ENCODE measurements at places on chromosomes 3 and 15. TPM values are rescaled to one million over a fixed set of nuclear protein-coding genes. Genes with fewer than 3 reads are reported as not detected.

The CPLX3 gene
- not detected for total RNA-seq

DNA sequence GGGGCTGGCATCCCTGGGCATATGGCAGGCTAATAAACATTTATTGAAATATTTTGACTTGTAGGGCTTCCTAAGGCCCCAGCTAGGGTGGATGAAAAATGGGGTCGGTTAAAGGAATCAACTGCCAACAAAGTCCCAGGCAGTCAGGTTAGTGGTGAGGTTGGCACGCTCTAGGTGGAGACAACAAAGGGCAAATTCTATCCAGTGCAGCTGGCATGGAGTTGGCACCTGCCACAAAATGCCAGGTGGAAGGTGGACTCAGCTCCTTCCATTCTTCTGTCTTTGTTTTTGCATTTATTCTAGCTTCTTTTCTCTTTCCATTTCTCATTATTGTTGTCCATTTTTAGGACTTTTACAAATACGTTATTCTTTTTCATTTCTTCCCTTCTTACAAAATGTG is 31.0 kb downstream of the LCMT2 start:
- DNase-seq, result no peak

DNA sequence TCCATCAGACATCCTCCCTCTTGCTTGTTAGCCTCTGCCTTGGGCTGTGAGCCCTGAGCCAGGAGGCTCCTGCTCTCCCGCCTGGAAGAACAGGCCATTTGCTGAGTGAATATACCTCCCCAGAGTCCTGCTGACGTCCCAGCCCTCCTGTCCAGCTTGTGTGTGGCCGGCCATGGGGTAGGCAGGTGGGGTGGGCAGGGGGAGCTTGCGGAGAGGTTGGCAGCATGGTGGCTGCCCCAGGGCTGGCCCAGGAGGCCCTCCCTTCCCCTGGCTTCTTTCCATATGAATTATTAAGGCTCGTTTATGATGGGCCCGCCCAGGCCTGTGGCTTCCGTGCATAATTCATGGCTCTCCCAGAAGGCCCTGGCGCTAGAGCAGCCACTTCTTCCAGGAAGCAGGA is 18.7 kb downstream of the CACNA2D2 start:
- DNase-seq, result no peak

The REC114 gene
- not detected for total RNA-seq

DNA sequence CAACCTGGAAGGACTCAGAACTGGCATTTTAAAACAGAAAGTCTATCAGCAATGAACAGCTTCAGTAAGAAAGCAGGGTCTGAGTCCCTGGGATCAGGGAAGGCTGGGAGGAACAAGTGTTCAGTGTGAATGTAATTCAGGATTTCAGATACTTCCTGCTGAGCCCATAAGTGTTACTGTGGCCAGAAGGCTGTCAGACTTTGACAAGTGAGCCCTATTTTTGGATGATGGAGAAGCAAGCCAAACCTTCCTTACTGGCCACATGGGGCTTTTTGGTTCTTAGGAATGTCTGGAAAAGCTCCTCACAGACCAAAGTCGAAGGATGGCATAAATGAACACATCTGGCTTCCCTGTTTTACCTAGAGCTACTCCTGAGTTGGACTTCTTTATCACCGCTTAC is 157.2 kb downstream of the BBX start:
- DNase-seq, result no peak

The GBE1 gene
- 33.8 TPM for total RNA-seq

DNA sequence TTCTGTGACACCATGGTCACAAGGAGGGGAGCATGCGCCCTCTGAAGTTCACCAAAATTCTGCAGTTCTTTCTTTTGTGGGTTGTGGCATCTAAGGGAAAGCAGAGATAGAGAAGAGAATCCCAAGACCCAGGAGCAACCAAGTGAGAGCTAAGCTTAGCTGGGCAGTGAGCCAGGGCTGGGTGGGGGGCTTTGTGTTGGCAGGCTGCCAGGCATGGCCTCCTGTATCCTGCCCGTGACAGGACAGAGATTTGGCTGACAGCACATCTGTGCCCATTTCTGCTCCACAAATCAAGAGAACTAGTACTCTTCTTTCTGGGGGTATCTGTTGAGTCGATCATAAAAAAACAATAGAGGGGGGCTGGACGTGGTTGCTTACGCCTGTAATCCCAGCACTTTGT is 66.2 kb downstream of the NMNAT3 start:
- no peak for DNase-seq

DNA sequence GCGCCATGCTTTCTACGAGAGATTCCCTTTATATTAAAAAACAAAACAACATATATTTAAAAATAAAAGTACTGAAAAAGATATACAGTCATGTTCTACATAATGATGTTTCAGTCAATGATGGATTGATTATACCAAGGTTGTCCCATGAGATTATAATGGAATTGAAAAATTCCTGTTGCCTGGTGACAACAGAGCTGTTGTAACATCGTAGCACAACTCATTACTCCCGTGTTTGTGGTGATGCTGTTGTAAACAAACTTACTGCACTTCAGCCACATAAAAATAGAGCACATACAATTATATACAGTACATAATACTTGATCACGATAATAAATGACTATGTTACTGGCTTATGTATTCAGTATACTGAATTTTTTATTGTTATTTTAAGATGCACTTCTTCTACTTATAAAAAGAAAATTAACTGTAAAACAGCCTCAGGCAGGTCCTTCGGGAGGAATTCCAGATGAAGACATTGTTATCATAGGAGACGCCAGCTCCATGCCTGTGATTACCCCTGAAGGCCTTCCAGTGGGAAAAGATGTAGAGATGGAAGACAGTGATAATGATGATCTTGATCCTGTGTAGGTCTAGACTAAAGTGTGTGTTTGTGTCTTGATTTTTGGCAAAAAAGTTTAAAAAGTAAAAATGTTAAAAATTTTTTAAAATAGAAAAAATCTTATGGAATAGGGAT is 11.7 kb downstream of the CCR1 start:
- no peak for DNase-seq

The SLC12A8 gene
- total RNA-seq, result not detected

GRCh38 chr15:52013151-52013791 is 5.7 kb upstream of the MAPK6 start:
- DNase-seq, result no peak

DNA sequence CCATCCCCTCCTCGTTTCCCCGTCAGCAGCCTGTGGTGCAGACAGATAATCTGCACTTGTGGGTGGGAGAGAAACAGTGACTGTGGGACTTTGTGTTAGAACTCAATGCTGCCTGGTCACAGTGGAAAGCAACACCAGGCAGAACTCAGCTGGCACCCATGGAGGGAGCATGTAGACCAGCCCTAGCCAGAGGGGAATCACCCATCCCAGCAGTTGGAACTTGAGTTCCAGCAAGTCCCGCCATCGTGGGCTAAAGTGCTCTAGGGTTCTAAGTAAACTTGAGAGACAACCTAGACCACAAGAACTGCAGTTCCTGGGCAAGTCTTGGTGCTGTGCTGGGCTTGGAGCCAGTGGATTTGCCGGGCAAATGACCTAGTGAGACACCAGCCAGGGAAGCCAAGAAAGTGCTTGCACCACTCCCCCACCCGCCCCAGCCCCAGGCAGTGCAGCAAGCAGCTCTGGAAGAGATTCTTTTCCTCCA is 24.4 kb downstream of the ISG20 start:
- no peak for DNase-seq

GRCh38 chr3:11820531-11821041 is 26.1 kb downstream of the TAMM41 start:
- no peak for DNase-seq

- no peak for DNase-seq
Measured at GRCh38 chr3:188721312-188721711, 450.5 kb upstream of the TPRG1 start.

The EIF5A2 gene
- 8.7 TPM for total RNA-seq

GRCh38 chr3:182697345-182697919 is 95.9 kb upstream of the ATP11B start:
- DNase-seq, result no peak

GRCh38 chr3:126894475-126894874 is 88.4 kb upstream of the PLXNA1 start:
- no peak for DNase-seq

DNA sequence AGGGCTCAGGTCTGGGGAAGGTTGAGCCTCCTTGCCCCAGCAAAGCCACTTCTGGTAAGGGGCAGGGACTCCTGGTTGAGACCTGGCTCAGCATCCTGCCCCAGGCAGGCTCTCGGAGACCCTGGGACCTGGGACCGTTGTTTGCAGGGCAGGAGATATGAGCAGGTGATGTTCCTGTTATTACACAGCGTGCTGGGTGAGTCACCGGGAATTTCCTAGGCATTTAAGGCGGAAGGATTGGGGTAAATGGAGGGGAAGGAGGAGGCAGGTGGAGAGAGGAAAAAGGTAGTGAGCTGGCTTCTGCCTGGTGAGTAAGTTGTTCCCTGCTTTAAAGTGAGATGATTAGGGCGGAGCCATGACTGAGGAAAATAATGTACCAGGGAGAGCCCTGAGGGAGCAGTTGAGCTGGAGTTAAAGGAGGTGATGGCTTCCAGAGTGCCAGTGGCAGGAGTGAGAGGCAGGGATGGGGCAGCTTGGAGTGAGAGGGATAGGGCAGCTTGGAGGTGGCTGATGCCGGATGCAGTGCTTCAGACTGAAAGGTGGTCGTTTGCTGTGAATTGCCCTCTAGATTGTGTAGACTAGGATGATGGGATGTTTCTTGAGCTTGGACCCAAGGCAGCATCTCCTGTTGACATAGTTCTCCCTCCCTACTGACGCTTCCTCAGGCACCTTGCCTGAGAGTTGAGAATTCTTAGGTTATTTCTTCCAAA is 79.4 kb downstream of the AAGAB start:
- DNase-seq, result no peak

The GOLGA6B gene
- total RNA-seq, result not detected

DNA sequence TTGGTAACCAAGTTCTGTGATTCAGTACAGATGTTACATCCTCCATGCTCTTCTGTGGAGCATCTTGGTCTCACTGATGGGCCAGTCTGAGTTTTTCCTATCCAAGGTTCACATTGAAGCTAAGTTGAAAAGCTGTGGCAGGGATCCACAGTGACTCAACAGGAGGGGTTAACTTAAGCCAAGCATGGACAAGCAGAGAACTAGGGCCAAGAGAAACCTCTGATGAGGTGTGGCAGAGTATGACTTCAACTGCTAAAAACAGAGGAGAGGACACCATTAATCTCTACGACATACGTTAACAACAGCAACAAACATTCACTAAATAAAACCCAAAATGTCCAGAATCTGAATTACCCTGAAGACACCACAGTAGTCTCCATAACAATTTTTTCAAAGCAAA is 268.1 kb upstream of the UBE2E2 start:
- no peak for DNase-seq

DNA sequence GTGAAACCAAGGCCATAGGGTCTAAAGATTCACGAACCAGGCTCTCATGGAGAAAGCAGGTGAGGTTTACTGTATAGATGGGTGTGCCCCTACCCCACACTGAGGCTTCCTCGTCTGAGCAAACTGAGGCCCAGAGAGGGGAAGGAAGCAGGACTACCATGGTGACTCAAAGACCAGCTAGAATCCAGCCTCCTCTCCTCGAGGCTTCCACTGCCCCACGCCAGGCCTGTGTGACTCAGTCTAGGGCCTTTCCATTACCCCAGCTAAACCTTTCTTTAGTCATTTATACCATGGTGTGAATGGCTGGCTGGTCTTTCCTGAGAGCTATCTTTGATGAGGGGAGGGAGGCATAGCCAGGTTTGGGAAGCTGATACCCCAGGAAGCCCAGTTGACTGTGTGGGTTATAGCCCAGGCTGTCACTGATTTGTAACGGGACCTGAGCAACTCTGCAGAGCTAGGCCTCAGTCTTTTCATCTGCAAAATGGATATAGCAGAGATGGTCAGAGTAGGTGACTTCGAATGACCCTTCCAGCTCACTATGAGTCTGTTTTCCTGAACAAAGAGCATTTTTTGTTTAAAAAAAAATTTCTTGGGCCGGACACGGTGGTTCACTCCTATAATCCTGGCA is 3.0 kb upstream of the RHO start:
- DNase-seq, result no peak

The THSD4 gene
- total RNA-seq, result 39.2 TPM

GRCh38 chr3:172980849-172981248 is 160.2 kb downstream of the SPATA16 start:
- DNase-seq, result no peak

DNA sequence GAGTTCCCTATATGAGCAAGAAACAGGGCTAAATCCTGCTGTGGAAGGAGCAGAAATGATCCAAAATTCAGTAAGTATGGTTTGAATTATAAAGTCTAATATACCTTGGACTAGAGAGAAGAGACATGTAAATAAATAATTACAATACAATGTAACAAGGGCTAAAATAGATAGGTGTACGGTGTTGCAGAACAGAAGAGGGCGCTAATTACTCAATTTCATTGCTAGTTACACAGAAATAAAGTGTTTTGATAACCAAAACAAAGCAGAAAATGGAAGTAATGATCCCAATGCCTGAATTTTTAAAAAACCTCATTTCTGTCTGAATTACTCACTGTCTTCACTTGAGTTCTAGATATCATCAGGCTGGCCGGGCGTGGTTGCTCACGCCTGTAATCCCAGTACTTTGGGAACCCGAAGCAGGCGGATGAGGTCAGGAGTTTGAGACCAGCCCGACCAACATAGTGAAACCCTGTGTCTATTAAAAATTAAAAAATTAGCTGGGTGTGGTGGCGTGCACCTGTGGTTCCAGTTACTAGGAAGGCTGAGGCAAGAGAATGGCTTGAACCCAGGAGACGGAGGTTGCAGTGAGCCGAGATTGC is 8.3 kb upstream of the PLCH1 start:
- no peak for DNase-seq

GRCh38 chr15:69713726-69714559 is 261.3 kb downstream of the RPLP1 start:
- no peak for DNase-seq

The RHOV gene
- total RNA-seq, result not detected

DNA sequence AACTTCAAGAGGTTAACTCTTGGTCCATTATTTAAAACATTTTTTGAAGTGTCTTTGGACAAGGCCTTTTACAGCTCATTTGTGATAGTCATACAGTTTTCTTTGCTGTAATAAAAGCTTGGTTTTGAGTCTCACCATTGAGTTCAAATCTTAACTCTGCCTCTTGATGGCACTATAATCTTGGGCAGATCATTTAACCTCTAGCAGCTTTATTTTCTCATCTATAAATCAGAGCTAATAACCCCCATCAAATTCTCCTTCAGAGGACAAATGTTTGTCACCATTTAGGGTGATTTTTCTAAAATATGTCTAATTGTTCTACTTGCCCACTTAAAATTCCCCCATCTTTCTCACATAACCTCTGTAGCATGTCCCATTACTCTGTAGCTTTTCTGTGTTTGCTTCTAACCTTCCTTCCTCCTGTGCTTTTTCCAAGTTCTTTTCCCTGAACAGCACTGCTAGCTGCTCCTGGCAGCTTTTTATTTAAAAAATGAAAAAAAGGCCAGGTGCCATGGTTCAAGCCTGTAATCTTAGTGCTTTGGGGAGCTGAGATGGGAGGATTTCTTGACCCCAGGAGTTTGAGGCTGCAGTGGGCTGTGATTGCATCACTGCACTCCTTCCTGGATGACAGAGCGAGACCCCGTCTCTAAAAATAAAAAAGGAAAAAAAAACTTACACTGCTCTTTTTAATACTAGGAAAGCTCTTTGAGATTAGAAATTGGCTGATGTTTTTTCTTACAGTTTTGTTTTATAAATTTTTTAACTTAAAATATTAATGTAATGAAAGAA is 28.5 kb downstream of the UBE2E1 start:
- DNase-seq, result no peak

Measured in uterus (tissue), 4 donors.